ENCODE measurements at places on chromosomes 11 and 22.

DNA sequence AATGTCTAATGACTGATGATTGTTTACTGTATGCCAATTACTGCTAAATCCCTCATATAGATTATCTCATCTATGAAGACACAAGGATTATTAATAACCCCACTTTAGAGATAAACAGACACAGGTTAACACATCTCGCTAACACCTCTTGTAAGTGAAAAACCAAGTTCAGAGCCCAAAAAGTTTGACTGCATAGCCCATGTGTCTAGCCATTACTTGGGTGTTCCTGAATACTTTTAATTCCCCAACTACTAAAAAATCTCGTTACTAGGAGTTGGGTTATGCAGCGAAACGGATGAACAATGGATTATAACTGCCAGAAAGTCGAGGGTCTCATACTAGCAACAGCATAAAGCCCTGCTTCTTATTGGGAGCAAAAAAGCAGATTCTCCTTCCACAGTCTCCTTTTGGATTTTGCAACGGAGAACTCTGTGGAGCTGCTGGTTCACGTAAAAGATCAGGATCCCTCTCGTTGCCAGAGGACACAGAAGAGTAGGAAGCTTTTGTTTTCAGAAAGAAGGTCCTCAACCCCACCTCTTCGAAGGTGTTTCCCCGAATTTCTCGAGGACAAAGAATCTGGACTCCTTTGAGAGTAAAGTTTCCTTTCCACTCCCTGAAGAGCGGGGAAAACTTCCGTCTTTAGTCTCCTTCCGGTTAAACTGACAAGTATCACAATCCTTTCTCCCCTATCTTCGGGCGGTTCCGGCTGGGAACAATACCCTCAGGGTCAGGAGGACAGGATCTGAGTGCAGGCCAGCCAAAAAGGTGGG lies 979 bp downstream of the ZBED5 start:
- no peak for DNase-seq

DNA sequence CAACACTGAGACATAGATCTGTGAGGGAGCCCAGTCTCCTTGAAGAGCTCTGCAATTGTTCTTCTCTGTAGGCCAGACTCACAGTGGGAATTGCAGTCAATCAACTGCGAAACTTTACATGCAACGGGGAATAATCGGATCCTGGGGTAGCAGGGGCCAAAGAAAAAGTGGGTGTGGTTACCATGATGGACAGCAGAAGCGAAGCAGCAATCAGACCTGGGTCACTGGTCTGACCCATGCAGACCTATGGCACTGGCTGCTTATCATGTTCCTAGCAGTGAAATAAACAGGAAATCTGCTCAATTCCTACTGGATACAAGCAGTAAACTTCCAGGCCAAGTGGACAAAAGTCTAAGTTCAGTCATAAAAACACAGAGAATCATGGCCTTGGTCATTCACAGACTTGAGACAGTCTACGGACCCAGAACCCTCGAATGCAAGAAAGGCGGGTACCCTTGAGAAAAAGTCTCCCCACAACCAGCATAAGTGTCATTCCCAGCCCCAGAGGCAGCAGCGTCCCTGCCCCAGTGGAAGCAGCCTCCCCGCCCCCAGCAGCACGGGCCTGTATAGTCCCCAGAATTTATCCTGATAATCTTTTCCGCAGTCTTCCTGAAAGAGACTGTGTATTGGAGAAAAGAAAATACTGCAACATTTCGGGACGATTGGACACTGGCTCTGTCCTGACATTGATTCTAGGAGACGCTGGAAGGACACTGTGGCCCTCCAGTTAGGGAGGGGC lies 34.6 kb downstream of the ASCL2 start:
- no peak for DNase-seq

- DNase-seq: no peak
These were observed 105.2 kb upstream of the SYT13 start for GRCh38 chr11:45391168-45391850.

GRCh38 chr22:37021710-37022482 lies 2.4 kb downstream of the MPST start:
- peak; percentile 24 for DNase-seq

- no peak for DNase-seq
These were observed 5.4 kb upstream of the C11orf86 start for GRCh38 chr11:66969584-66970225.

DNA sequence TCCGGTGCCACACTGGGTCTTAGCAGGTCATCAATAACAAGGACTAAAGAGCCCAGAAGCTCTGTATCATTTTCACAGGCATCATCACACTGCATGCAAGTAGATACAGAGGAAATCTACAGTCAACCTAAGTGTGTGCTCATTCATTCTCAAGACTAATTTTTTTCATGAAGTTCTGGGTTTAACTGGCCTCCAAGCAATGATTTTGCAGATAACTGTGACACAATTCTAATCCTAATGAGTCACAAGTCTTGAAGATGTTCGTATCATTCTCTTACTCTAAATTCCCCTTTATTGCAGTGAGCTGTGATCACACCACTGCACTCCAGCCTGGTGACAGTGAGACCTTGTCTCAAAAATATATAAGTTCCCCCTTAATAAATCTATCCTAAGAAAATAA lies 2.5 kb downstream of the OR52W1 start:
- no peak for DNase-seq

- no peak for DNase-seq
These were observed 463 bp downstream of the TMEM126B start for GRCh38 chr11:85628771-85629341.

DNA sequence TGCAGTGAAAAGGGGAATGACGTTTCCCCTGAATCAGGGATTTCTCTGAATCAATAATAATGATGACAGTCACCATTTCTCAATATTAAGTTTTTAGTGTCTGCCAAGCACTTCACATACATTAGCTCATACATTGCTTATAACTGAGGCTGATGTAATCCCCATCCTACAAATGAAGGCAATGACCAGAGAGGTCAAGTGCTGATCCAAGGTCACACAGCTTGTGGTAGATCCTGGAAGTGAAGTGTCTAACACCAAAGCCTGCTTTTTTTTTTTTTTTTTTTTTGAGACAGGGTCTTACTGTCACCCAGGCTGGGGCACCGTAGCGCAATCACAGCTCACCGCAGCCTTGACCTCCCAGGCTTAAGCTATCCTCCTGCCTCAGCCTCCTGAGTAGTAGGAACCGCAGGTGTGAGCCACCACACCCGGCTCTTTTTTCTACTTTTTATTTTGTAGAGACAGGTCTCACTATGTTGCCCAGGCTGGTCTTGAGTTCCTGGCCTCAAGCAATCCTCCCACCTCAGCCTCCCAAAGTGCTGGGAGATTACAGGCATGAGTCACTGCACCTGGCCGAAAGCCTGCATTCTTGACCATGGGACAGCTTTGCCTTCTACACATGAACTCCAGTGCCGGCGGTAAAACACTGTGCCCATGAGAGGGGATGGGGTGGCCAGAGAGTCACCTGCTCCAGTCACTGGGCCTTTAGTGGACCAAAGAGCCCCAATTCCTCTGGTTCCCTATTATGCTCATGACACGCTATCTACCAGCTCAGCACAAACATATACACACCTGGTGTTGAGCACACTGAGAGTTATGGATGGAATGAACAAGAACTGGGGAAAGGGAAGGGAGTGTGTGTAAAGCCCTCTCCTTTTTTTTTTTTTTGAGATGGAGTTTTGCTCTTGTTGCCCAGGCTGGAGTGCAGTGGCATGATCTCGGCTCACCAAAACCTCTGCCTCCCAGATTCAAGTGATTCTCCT lies 17.4 kb downstream of the ARHGAP1 start:
- DNase-seq: no peak

DNA sequence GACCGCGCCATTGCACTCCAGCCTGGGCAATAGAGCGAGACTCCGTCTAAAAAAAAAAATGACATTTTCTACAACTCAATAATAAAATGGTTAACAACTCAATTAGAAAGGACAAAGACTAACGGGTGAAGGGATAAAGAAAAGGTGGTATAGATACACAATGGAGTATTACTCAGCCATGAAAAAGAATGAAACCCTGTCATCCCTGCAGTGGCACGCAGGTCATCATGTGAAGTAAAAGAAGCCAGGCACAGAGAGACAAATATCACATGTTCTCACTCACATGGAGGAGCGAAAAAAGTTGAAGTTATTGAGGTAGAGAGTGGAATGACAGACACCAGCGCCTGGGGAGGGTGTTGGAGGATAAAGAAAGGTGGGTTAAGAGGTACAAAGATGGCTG lies 39.0 kb downstream of the WNT7B start:
- no peak for DNase-seq

DNA sequence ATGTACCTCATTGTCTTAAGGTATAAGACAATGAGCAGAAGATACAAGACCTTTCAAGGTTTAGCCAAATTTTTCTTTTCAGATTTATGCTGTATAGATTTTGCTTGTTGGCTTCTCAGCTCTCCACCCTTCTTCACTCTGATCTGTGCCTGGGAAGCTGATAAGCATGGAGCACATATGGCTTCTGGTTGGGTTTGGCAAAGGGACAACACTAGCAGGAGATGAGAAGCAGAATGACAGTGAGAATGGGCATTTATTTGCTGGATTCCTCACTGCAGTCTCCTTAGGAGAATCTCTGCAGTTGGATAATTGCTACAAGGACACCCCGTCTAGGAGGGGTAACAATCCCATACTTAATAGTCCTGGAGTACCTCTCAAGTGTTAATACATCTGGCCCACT lies 474.8 kb upstream of the CCDC90B start:
- DNase-seq: no peak

- no peak for DNase-seq
These were observed 65.1 kb downstream of the PRMT3 start for GRCh38 chr11:20452585-20452984.

DNA sequence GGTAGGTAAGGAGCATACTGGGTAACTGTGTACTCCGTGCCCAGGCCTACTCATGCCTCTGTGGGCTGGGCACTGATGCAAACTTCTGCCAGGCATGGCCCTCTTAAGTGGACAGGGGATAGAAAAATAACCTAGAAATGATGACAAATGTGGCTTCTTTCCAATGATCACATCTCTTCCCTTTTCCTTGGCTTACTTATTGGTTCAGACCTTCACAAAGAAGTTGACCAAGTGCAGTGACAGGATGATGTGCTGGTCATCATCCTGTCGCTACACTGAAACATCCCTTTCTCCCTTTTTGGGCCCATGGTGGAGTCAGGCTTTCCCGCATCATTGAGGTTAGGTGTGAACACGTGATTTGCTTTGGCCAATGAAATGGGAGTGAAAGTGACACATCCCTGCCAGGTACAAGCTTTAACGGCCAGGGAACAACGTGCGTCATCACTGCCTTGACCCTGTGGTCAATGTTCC lies 31.8 kb upstream of the APOBEC3A start:
- DNase-seq: no peak

DNA sequence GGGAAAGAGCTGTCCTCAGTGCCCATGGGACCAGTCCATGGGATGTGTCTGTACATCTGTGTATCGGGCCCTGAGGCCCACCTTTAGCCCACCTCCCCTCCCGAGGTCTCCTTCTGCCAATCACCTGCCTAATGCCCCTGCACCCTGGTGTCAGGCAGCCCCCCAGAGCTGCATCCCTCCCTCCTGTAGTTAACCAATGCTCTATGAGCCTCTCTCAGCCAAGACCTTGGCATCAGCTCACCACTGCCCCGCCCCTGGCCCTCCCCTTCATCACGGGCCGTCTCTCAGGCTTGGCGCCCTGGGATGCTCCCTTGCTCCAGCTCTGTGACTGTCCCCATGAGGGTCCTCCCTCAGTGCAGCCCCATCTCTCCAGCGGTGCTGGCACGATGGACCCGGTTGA lies 18.5 kb downstream of the MGAT3 start:
- DNase-seq: no peak

DNA sequence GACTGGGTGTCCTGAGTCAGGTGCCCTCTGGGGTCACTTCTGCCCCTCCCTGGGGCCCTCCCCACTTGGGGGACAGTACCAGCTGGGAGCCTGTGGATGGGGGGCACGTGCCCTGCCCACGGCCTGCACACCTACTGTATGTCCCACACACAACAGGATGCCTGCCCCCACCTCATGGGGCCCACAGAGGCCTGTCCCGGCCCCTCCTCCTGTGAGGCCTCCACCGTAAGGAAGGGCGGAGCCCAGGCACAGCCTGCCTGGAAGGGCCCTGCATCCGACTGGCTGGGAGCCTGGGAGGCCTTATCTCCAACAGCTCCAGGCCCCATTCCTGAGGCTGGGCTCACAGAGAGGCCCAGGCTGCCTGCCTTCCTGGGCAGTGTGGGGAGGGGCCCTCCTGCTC lies 47.8 kb downstream of the BRSK2 start:
- no peak for DNase-seq

GRCh38 chr11:65187146-65187675 lies 5.5 kb downstream of the CAPN1 start:
- DNase-seq: no peak

- DNase-seq: no peak
These were observed 71.6 kb upstream of the CSNK2A3 start for GRCh38 chr11:11424688-11425087.

- DNase-seq: no peak
These were observed 794 bp upstream of the FXYD6 start for GRCh38 chr11:117877120-117877784.

GRCh38 chr11:134578807-134579723 lies 167.0 kb upstream of the B3GAT1 start:
- DNase-seq: no peak

DNA sequence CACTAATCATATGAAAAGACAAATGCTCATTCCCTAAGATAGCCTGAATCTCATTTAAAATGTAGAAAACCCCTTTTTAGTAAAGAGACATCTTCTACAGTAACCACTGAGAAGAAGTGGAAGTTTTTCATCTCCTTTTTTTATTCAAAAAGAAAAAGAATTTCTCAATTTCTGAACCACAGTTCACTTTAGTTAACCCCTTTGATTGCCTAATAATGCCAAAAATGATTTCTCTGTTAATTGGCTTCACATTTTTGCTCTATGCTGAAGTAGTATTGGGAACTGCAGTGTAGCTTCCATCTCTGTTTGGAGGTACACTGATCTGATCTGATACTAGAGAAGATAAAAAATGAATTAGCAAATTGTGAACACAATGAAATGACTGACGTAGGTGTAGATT lies 58.3 kb downstream of the CD44 start:
- no peak for DNase-seq

GRCh38 chr11:131204282-131204681 lies 166.1 kb upstream of the NTM start:
- no peak for DNase-seq

DNA sequence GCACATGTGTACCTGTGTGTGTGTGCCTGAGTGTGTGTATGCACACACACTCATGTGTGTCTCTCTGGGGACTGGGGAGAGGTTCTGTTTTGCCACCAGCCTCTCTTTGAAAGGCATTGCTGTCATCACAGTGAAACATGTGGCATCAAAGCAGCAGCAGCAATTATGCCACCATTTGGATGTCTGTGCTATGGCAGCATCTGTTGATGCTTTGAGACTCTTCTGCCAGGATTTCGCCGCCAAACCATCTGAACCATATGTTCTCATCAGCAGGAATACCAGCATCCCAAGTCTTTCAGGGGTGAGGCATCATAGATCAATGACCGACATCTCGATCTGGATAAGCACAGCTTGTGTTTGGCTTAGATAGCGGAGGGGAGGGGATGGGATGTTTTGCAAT lies 168.6 kb downstream of the FAT3 start:
- DNase-seq: no peak

DNA sequence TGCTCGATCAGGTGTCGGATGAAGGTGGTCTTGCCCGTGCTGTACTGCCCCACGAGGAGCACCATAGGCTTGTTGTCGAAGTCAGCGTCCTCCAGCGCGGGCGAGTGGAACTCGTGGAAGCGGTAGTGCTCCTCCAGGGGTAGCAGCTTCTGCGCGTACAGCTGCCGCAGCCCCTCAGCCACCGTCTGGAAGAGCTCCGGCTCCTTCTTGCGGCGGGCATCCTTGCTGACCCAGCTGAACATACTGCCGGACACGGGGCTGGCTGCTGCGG lies 263 bp downstream of the EHD1 start:
- no peak for DNase-seq
